ENCODE measurements at places on chromosomes 6 and 20.

- no peak for DNase-seq
Observed at GRCh38 chr6:17959302-17959701, 28.1 kb downstream of the KIF13A start.

DNA sequence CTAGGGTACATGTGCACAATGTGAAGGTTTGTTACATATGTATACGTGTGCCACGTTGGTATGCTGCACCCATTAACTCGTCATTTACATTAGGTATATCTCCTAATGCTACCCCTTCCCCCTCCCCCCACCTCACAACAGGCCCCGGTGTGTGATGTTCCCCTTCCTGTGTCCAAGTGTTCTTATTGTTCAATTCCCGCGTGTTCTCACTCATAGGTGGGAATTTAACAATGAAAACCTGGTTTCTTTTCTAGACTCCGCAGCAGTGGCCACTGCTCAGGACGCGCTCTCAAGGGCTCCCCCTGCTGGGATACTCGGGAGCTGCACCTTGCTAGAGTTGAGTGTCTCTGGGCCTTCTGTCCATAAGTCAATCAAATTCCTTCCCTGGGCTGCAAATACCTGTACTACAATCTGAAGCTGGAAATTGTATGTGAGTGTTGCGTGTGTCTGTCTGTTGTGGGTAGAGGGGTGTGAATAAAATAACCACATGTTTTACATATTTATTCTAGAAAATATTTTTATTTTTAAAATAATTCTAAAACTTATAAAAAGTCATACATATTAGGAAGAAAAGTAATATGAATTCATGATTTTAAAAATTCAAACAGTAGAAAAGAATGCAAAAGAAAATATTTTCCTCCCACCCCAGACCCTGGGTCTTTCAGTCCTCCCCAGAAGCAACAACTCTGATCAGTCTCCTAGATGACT lies 8.2 kb upstream of the CEP250 start:
- DNase-seq = peak; percentile 89

DNA sequence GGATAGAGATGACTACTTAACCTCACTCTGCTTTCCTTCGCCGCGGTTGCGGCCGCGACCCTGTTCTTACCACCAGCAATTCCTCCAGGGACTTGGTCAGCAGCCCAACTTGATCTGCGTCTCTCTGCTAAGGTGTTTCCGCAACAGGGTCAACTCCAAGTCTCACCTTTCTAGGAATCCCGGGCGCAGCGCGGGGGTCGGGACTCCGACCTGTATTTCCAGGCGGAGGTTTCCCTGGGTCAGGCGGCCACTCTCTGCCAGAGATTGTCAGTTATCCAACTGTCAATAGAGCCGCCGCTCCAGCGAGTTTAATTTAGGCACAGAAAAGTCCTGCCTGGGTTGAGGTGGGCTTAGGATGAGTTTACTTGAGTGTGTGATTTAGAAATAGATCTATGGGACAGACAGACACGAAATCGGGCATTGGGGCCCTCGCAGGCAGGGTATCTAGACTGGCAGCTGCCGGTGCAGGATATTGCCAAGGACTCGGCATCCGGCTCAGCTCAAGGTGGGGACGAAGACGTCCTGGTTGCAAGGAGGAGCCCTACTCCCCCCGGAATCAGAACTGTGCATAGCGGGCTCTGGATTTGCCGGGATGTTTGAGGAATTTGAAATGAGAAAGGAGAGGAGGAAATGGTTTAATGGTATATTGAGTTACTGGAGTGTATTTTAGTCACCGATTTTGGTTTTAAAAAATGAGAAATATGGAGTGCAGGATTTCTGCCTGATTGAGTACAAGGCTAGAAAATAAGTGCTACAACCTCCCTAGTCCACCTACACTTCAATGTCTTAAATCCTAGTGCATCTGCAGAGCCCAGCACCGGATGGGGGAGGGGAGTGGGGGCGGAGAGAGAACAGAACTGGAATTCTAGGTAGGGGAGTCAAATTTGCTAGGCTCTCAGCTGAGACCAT lies 23.7 kb downstream of the POM121L2 start:
- DNase-seq = no peak

DNA sequence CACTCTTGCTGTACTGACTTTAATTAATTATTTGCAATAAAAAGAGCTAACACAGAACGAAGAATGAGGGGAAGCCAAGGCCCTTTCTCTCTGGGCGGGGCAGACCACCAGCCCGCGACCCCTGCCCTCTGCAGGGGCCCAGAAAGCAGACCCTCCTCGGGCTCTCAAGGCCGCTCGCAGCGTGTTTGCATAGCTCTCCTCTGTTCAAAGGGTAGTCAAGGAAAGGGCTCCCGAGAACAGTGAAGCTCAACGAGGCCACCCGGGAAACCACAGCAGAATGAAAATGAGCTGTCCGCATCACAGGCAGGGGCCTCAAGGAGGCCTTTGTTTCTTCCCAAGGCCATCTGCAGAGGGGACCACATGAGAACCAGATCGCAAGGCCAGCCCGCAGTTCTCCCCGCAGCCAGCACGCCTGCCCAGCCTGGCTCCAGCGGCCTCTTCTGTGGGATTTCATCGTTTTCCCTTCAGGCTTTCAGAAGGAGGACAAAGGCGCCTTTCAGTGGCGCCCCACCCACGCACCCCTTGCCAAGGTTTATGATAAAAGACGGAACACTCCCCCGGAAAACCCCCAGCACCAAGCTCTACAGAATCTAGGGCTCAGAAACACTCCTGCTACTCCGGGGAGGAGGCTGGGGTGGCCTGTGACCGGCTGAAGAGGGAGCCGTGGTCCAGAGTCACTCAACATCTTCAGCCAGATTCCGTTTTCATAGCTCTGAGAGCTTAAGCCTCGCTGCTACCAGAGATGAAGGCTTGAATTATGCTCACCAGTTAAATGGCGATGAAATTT lies 25.3 kb downstream of the ACSS1 start:
- peak; percentile 64 for DNase-seq

DNA sequence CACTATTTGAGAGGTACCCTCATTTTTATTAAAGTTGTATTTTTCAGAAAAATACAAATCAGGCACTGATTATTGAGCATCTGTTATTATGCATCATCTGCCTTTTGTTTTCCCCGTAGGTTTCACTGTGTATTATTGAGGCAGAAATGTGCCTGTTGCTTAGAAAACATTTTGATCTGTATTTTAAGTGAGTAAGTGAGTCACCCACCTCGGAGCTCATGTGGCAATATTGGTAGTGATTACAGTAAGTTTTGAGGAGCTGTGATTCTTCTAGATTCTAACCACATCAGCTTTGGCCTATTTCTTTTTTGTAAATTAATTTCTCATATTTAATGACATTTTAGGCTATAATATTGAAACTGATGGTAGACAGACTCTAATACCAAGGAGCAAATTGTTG lies 59.6 kb upstream of the LAMP5 start:
- no peak for DNase-seq

GRCh38 chr6:132282696-132283095 lies 118.6 kb downstream of the MOXD1 start:
- no peak for DNase-seq

GRCh38 chr20:64167676-64168075 lies 3.4 kb downstream of the MYT1 start:
- DNase-seq = no peak

Measured in femur (tissue), 1 donor.